Activated CD4-positive, alpha-beta memory T cell treated with anti-CD3 and anti-CD28 coated beads, Interleukin-2, amount 10 ng/mL, durations not matched to agents 7 days and 5 days (primary cell): ENCODE measurements at places on chromosomes 6 and 20.

DNA sequence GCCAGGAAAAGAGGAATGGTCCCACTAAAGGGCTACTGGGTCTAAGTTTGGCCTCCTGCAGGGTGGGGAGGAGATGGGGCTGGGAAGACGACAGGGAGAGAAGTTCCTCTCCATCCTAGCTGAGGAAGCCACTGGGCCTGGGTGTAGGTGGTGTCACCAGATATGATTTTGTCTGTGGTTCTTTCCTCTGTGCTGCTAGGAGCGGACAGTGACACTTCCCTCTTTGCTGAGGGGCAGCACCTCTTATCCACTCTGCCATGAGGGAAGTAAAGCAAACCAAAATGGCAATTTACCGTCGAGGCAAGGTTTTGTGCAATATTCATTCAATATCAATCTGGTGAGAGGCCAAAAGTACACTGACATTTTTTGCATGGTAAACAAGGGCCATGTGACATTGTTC lies 33.0 kb upstream of the NR2E1 start:
- no peak for DNase-seq

DNA sequence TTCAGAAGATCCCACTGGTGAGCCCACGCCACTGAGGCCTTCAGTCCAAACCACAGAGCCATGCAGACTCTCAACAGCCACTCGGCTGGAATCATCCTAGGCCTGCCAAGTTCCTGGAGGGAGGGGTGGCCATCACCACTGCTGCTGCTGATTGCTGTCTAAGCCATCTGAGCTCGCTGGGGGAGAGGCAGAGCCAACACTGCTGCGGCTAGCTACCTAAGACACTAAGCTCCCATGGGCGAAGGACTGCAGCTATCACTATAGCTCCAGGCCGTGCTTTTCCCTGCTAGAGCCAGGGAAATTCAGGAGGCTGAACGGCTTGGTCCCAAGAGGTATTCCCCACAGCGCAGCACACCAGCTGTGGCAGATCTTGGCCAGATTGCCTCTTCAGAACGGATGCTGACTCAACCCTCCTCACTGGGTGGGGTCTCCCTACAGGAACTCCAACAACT lies 73.6 kb downstream of the TBC1D32 start:
- DNase-seq, result no peak

- DNase-seq, result peak; percentile 86
These were observed 92.0 kb downstream of the ATXN1 start for GRCh38 chr6:16669227-16669626.

- DNase-seq, result no peak
These were observed 27.7 kb downstream of the MAP3K5 start for GRCh38 chr6:136764517-136764993.

DNA sequence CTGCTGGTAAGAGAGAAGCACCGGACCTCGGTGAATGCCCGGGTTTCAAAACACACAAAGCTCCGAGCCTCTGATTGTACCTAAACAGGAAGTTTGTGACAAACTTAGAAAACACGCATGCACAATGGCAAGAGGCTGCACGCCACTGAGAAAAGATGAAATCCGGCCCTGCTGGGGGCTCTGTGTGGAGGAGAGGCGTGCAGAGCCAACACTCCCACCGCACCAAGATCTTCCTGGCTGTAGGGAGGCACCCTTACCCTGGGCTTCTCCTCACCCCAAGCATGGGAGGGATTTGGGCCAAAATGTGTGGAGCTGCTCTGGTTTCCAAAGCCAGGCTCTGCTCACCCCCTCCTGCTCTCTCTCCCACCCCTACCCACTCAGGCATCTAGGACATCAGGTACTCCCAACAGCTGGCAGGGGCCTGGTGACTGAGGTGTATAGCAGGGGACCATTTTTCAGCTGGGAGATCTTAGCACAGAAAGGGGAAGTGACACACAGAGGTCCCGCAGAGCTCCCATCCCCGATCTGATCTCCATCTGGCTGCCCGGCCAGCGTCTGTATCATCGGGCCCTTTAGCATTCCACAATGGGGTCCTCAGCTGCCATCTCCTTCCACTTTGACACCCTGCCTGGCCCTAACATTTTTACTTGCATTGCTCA lies 84.2 kb downstream of the TRERF1 start:
- peak; percentile 48 for DNase-seq

DNA sequence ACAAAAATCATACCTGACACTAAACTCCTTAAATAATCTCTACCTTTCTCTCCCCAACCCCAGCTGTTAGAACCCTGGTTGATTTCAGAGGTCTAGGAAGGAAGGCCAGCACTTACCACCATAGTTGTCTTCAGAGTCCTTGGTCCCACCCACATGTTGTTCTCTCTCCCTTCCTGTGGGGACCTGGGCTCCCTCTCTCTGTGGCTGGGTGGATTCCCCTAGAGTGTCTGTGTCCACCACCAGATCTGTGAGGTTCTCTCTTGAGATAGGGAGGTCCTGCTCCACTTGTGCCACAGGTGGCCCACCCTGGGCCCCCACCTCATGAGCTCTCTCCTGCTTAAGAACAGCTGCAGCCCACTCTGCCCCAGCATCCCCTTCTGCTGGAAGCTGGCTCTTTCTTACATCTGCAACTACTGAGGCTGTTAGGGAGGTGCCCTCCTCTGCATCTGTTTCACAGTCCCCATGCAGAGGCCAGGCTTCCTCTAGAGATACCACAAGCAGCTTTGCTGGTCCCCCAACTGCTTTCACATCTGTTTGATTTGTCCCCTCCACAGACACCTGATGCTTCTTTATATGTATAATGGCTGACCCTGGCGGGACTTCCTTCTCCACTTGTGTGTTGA lies 5.2 kb downstream of the MDC1 start:
- peak; percentile 28 for DNase-seq

- no peak for DNase-seq
These were observed 101.0 kb upstream of the DTNBP1 start for GRCh38 chr6:15763837-15764236.

GRCh38 chr6:168275168-168275567 lies 44.4 kb downstream of the DACT2 start:
- no peak for DNase-seq

DNA sequence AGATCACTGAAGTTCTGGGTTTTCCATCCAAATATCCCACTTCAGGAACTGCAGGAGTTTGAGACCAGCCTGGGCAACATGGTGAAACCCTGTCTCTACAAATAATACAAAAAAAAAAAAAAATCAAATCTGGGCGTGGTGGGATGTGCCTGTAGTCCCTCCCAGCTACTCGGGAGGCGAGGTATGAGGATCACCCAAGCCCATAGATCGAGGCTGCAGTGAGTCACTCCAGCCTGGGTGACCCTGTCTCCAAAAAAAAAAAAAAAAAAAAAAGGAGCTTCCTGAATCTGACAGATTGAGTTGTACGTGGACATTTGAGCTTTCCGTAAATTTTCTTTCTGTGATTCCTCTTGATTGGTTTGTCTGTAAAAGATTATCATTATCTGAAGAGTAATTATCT lies 55.6 kb downstream of the TULP4 start:
- no peak for DNase-seq

GRCh38 chr6:38861926-38862401 lies 146.9 kb downstream of the DNAH8 start:
- no peak for DNase-seq

DNA sequence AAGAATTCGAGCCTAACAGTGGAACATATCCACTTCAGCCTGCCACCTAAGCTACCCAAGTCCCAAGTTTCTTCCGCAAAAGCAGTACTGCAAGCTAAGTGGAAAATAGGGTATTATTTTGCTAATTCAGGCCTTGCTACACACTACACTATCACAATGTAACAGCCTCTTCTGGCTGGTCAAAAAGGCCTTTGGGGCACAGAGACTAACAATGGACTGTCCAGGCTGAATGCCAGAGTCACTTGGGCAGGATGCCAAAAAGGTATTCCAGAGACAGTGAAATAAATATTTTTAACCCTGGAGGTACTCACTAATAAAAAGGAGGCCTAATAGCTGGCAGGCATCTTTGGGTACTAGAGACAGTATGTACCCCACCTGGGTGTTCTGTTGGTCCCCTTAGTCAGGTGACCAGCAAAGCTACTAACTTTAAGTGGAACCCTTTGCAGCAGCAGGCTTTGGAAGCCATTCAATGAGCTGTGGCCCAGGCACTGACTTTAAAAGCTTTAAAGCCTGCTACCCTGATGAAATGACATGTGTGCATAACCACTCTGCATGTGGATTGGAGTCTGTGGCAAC lies 692.1 kb downstream of the HTR1B start:
- DNase-seq, result no peak

GRCh38 chr6:131754088-131754487 lies 43.3 kb upstream of the CTAGE9 start:
- no peak for DNase-seq

GRCh38 chr6:53429401-53429800 lies 80.7 kb upstream of the ELOVL5 start:
- no peak for DNase-seq

GRCh38 chr20:62238569-62239277 lies 402 bp downstream of the OSBPL2 start:
- no peak for DNase-seq

DNA sequence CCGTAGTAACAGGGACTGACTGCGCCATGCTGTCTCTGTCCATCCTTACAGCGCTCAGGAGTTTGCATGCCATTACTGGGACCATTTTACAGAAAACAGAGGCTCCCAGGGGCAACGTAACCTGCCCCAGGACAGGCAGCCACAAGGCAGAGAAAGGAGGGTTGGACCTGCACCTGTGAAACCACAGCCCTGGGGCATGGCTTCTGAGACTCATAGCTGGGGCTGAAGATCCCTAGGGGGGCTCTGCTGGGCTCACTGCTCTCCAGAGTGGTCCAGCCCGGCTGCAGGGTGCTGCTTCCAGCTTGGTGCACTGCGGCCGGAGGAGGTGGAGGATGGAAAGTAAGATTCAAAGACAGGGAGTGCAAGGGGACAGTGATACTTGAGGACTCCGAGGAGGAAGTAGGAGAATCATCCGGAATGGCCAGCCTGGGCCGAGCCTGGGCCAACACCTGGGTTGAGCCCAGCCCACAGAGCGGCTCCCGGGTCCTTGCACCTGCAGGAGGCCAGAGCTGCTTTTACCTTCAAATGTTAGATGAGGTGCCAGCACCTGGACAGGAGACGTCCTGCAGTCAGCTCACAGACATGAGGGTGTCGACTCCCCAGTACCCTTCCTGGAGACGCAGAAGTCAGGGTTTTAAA lies 183.2 kb downstream of the CDH4 start:
- no peak for DNase-seq

GRCh38 chr20:32626859-32627636 lies 41.9 kb upstream of the NOL4L start:
- DNase-seq, result no peak

- DNase-seq, result no peak
These were observed 501.4 kb downstream of the PREX1 start for GRCh38 chr20:48326434-48326691.

DNA sequence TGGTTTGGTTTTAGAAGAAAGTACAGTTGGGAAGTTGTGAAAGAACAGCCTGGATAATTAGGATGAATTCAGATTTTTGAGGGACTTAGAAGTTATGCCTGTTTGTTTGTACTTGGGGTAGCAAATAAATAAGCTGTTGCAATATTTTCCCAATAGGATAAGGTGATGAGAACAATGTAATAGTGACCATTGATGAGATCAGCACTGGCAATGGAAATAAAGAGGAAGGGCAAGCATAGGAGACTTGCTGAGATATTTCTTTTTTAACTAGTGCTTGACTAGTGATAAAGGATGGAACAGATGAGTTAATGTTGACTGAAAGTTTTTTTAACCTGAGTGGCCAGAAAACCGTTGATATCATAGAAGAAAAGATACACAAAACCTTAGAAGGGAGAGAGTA lies 498.8 kb downstream of the CDKAL1 start:
- DNase-seq, result no peak

DNA sequence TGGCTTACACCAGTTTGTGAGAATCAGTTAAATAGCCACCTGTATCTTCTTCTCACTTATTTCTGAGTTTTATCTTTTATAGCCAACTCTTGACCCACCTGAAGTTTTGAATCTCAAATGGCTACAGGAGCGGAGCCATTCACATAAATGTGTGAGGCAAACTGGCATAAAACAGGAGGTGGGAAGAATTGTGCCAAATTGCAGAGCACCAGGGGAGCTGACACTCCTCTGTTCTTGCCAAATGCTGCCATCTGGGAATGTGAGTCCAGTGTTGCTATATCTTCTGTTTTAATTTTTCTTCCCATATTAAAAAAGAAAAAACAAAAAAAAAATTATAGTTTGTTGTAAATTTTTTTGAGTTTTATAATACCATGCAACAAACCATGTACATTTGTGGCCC lies 17.0 kb upstream of the RNF146 start:
- no peak for DNase-seq

DNA sequence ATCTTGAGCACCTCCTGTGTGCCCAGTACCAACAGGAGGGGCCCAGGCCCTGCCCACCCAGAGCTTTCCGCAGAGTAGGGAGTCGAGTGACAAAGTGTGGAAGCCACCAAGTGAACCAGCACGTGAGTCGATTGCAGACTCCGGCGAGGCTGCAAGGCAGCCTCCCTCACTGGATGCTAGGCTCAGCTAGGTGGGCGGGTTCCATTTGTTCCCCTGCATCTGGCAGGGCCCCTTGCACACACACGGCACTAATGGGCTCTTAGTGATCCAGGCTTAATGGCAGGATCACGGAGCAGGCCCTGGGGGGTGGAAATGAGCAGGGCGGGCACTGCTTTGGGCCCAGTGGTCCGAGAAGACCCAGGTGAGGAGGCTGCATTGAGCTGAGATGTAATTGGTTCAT lies 140.4 kb downstream of the PHACTR3 start:
- no peak for DNase-seq

DNA sequence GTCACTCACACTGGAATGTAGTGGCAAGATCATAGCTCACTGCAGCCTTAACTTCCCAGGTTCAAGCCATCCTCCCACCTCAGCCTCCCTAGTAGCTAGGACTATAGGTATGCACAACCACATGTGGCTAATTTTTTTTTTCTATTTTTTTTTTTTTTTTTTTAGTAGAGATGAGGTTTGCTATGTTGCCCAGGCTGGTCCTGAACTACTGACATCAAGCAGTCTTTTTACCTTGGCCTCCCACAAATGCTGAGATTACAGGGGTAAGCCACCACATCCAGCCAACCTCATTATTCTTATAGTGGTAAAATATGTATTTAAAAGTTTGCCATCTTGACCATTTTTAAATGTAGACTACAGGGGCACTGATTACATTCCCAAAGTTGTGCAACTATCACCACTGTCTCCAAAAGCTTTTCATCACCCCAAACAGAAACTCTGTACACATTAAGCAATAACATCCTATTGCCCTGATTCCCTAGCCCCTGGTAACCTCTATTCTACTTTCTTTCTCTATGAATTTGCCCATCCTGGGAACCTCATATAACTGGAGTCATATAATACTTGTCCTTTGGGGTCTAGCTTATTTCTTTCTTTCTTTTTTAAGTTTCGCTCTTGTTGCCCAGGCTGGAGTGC lies 268.0 kb upstream of the JARID2 start:
- no peak for DNase-seq

GRCh38 chr6:87197547-87197946 lies 42.2 kb downstream of the ZNF292 start:
- DNase-seq, result no peak

- DNase-seq, result no peak
These were observed 124.6 kb downstream of the WDR27 start for GRCh38 chr6:169577236-169577635.

GRCh38 chr6:46370622-46371021 lies 120.6 kb downstream of the RCAN2 start:
- no peak for DNase-seq

GRCh38 chr6:43665376-43665775 lies 20.5 kb downstream of the RSPH9 start:
- DNase-seq, result no peak

- no peak for DNase-seq
These were observed 125.5 kb downstream of the ANKRD60 start for GRCh38 chr20:58102744-58103516.
